OCI-LY7 (cell line): ENCODE measurements at places on chromosomes 11 and 22.
A peak's percentile ranks its signal among the peaks of the same experiment; 100 is the strongest.

- no peak for DNase-seq
Measured at GRCh38 chr11:119928047-119928446, 199.0 kb upstream of the NECTIN1 start.

DNA sequence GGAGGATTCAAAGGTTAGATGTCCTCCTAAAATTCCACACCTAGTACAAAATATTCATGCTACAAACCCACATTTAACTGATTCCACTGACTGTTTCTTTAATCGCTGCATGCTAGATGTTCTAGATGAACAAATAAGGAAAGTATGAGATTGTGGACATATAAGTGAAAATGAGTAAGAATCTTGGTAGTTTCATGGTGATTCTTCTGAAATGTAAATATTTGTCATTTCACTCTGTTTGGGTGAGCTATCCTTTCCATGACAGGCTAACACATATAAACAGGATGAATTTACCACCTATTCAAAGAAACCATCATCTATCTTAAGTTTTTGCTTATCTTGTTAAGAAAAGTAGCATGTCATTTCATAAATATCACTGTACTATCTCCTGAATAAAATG lies 14.8 kb downstream of the OR5B3 start:
- no peak for DNase-seq

DNA sequence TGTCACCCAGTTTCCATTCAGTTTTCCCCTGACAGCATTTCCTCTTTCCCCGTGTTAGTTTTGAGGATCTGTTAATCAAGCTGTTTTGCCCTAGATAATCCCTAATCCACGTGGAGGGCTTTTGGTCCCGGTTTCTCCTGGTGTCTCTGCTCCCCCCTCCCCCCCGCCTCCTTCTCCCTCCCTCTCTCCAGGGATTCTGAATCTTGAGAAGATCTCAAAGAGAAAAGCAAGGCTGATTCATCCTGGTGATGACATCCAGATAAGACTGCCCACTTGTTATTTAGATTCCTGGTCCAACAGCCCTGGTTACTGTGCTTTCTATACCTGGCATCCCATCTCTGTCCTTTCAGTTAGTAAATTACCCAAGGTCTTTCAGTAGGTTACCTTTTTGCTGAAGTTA lies 59.4 kb downstream of the KCNA4 start:
- no peak for DNase-seq

- no peak for DNase-seq
Measured at GRCh38 chr11:120800206-120800605, 223.7 kb upstream of the TBCEL start.

GRCh38 chr22:38731703-38732161 lies 24.1 kb downstream of the SUN2 start:
- no peak for DNase-seq

- DNase-seq: no peak
Measured at GRCh38 chr11:120714438-120714837, 202.9 kb downstream of the GRIK4 start.

- DNase-seq: no peak
Measured at GRCh38 chr11:35282221-35282882, 137.0 kb downstream of the SLC1A2 start.

- DNase-seq: no peak
Measured at GRCh38 chr11:76086743-76087635, 119.3 kb downstream of the WNT11 start.

DNA sequence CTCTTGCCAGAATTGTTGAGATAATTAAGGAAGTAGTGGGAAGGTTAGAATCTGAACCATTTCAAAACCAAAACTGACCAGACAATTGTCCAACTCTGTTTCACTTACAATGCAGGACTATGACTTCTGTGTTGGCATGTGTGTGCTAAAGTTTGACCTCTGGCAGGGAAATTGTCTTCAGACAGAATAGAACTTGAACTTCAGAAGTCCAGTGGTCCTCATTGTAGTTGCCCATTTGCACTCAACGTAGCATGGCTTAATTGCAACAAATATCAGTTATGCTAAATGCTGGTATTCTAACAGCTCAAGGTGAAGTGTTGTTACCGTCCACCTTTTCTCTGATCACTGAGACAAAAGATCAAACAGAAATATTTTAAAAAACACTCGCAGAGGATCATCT lies 47.2 kb downstream of the BLID start:
- DNase-seq: no peak

DNA sequence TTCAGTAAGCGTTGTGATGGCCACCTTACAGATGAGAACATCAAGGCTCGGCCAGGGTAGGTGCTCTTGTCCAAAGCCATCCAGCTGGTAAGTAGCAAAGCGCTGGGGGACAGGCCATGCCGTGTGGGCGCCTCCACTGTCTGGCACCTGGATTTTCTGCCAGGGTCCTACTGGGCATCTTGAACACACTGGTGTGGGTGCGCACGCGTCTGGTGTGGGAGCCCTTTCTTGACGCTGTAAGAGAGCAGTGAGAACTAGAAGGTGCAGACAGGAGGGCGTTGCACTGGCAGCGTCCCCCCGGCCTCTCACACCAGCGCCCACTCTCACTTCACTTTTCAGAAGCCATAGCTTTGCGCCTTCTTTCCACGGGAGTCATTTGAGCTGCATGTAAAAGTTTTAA lies 296.6 kb downstream of the TBC1D22A start:
- peak; percentile 11 for DNase-seq
